ENCODE measurements at places on chromosomes 16 and 17.

DNA sequence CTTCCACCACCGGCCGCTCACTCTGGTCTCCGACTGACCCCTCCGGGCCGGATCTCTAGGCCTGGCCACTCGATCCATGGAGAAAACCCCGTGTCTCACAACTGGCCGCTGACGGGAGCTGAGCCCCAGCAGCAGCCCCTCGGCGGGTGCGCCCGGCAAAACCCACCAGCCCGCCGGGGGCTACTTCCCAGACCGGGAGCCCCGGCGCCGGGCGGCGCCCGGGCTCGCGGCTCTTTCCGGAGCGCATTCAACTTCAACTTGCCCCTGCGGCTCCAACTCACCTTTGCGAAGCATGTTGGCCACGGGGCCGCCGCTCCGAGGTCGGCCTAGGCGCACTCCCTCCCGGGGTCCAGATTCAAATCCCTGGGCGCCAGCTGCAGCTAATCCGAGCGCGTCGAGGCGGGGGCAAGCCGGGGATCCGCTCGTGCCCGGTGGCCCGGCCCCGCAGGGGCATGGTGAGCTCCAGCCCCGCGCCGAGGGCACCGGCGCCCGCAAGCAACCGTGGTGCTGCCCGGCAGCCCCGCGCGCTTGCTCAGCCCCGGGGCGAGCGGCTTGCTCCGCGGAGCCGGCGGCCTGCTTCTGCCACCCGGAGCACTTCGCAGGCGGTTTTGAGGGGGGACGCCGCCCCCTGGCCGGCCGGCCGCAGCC, 438 bp downstream of the RTN4RL1 start:
- no peak for DNase-seq

- DNase-seq: no peak
Observed at GRCh38 chr17:40724656-40725055, 21.1 kb upstream of the KRT24 start.

DNA sequence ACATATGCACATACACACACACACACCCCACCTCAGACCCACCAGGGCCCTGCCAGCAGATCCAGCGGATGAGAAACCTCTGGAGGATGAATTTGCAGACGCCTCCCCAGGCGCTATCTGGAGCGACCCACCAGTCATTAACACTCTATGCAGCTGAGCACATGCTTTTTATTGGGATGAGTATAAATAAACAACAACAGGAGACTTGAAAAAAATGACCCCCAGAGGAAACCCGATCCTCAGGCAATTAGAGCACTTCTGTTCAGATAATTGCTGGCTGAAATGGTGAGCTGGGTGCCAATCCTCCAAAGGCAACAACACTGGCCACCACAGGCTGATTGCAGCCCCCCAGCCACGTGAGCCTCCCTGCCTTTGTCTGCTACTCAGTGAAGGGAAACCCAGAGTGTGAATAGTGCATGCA, 32.9 kb downstream of the DYNLRB2 start:
- no peak for DNase-seq

DNA sequence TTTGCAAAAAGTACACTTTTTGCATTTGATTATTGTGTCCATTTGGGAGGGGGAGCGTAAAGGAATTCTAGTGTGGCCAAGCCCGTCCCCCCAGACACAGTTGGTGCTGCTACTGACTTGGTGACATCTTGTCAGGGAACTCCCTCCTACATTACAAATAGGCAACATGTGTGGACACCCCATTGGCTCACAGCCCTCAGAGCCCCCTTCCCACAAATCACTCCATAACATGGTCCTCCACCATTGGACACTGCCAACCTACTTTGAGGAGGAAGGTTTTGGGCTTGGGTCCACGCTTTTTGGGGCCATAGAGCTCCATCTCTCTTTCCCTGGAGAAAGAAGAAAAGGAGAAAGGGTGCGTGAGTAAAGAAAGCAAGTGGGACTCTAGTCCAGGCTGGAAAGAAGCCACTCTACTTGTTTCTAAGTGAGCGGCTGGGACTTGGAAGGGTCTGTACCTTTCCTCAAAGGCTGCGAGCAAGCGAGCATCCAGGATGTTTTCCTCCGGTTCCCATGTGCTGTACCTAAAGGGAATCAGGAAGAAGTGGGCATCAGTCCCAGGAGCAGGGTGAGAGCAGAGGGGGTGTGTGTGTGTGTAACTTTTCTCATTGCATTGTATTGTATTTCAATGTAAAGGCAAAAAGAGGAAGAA, 958 bp downstream of the CBX8 start:
- no peak for DNase-seq

DNA sequence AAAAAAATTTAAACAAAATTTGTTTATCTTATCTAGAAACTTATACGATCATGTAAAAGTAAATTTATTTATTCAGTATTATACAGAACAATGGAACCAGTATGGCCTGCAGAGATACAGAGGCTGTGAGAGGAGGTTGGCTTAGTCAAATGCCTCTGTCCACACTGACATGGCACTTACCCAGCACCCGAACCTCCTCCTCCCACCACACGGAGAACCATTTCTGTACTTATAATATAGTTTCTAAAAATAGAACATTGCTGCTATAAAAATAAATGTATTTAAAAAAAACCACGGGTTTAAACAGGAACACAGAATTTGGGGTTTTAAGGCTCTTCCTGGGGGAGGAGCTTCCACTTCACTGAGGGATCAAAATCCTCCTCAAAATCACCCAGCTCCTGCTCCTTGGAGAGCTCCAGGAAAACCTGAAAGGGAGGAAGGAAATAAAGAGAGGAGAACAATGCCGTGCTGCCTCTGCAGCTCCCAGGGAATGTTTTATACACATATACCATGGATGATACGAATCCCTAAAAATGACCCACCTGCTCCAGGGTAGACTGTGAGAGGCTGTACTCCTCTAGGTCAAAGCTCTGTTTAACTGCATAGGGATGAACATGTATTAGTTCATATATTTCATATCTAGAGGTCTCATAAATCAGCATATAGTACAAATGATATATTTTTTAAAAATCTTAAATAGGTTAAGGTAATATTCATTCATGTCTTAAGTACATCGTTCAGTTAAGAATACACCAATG, 87.3 kb downstream of the ABCA8 start:
- DNase-seq: no peak

GRCh38 chr17:50021681-50022370, 26.8 kb upstream of the DLX3 start:
- DNase-seq: no peak

DNA sequence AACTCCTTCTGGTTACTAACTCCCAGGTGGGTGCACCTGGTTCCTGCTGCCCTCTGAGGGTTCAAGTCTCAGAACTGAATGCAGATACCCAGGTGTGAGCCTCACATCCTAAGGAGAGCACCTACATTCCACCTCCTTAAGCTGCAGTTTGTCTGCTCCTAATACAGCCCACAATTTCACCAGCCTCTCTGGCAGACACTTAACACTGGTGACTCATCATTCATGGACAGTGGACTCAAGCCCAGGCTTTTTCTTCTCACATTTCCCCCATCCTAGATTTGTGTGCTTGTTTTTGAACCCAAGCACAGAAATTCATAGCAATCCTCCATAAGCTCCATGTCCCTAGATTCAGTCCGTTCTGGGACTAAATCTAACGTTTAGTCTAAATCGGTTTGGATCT, 7.0 kb upstream of the MAF start:
- no peak for DNase-seq

DNA sequence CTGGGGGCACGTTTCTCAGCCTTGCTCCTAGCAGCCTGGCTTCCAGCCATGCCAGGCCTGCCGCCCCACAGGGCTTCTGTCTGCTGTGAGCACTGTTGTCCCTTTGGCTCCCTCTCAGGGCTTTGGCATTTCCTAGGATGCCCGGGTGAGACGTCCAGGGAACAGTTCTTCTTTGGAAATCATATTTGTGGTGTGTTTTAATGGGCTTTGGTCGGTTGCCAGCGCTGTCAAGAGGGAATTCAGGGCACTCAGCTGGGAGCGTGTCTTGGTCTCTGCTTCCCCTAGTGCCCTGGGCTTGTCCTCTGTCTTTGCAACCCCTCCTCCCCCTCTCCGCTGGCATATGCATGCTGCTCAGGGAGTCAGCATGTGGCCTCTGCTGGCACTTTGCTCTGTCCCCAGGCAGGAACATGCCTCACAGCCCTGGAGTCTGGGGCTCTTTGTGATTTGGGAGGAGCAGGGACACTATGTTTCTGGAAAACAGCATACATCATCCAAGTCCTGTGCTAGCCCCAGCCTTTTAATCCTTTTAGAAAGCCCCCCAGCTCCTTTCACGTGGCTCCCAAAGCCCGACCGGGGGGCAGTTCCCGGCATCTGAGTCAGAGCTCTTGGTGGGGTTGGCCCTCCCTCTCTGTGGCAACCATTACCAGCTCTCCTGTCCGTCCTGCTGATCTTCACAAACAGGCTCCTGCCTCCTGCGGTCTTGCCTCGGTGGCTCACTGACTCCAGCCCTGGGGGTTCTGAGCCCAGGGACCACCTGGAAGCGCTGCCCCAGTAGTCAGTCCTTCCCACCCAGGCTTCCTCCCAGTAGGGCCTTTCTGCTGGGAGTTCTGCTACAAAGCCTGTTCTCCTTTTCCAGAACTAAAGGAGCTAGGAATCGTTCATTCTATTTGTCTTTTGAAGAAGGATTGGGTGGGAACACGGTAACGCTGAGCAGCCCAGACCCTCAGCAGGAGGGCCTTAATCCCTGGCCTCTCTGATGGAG, 26.7 kb downstream of the SAP30BP start:
- no peak for DNase-seq

DNA sequence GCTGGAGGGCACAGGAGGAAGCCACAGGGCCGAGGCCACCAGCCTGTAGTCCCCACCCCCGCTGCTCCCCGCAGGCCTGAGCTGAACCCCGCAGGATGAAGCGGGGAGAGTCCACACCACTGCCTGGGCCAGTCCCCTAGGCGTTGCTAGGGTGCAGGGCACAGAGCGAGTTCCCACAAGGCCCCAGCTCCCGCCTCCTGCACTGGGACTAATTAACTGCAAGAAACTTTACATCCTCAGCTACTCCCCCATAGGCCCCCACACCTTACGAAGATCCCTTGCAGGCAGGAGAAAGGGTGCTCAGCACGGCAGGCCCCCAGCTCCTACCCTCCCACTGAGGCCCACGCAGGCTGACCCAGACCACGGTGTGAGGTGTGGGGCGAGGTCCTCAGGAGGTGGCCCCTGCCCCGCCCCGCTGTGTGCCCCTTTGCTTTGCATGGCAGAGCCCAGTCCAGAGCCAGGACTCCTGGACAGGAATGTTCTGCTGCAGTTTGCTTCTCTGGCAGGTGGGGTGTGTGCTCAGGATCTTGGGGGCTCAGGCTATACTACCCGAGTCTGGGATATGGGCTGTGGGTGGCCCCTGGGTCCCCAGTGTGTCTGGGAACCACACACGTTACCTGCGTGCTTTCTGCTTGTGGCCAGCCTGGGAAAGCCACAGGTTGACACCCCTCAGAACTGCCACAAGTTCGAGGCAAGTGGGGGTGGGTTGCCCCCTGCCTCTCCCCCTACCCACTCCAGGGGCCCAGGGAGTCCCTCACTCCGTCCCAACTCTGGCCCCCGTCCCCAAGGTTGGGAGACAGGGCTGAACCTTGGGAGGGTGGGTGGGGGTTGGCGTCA, 1.2 kb downstream of the GNG13 start:
- no peak for DNase-seq

DNA sequence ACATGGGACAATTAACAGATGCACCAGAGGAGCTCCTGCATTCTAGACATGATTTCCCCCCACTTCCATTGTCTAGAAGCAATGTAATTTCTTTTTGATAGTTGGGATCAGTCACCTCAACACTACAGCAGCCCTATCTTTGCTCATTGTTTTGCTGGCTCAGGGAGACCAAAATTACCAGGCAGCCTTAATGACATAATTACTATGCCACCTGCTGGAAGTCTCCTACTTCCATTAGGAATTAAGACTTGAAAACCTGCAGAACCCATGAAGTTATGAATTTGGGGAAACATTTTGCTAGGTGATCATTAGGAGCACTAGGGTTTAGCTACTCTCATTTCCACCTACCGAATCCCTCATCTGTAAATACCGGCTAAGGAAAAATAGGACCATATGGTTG, 312.0 kb upstream of the CA10 start:
- DNase-seq: no peak

- DNase-seq: no peak
Observed at GRCh38 chr17:76544546-76545365, 4.9 kb downstream of the PRCD start.

DNA sequence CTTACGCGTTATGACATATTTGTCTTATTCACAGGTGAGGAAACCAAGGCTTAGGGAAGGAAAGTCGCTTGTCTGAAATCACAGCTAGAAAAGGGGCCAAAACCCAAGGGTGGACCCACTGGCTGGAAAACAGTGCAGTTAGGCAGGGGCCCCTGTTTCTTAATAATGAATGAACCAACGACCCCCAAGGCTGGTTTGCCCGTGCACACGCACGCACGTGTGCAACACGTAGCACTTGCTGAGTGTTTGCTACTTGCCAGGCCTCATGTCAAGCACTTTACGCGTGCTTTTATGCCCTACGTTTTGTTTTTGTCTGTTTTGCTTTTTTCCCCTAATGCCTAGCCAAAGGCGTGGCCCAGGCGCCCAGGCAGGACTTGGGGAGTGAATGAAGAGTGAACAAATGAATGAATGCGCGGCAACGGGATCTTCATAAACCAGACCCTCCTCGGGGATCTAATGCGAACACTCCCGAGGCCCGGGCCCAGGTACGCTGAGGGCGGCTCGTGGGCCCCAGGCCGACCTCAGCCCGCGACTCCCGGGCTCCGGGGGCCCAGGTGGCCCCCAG, 571 bp upstream of the USP10 start:
- DNase-seq: no peak

DNA sequence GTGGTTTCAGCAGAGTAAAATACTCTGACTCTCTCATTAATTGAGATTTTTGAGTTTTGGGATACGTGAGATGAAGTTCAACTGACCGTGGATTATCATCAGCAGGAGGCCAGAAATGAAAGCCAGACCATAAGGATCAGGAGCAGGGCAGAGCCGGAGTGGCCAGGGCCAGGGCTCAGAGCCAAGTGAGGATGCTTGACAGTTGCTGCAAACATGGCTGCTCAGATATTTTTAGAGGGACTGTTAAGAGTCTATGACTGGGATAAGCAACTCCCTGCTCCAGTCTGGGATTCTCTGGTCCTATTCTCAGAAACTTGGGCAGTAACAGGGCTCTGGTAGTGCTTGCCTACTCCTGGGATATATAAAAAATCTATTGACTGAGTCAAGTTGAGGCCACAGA, 17.6 kb upstream of the CDH13 start:
- DNase-seq: no peak

DNA sequence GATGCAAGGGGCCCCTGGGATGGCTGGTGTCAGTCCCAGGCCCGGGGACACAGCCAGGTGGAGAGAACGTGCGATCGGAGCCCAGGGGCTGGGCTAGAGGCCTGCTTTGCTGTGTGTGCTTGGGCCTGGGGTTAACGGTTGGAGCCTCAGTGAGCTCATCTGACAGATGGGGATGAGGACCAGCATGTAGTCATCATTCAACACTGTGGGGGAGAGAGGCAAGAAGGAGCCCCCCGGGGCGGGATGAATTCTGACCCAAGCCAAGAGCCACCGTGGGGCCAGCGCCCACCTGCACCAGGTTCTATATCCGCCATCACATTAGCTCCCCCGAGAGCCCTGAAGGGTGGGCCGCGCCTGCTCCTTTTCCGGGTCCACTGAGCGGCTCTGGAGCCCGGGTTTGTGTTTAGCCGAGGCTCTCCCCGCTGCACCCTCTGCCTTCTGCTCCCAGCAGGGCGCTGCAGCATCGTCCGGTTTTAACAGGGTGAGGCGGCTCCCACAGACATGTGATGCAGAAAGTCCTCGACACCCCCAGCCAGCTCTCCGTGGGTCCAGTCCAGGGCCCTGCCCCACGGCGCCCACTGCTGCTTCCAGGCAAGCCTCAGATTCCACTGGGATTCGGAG, 365.7 kb downstream of the SEC14L1 start:
- no peak for DNase-seq
